ENCODE measurements at places on chromosomes 4 and X.
A peak's percentile ranks its signal among the peaks of the same experiment; 100 is the strongest.

GRCh38 chr4:120874792-120875774, 47.4 kb downstream of the PRDM5 start:
- DNase-seq: no peak

- DNase-seq: no peak
These were observed 17.5 kb downstream of the RBBP7 start for GRCh38 chrX:16852617-16853179.

GRCh38 chrX:153765138-153766079, 1.4 kb downstream of the PLXNB3 start:
- DNase-seq: peak; percentile 40

DNA sequence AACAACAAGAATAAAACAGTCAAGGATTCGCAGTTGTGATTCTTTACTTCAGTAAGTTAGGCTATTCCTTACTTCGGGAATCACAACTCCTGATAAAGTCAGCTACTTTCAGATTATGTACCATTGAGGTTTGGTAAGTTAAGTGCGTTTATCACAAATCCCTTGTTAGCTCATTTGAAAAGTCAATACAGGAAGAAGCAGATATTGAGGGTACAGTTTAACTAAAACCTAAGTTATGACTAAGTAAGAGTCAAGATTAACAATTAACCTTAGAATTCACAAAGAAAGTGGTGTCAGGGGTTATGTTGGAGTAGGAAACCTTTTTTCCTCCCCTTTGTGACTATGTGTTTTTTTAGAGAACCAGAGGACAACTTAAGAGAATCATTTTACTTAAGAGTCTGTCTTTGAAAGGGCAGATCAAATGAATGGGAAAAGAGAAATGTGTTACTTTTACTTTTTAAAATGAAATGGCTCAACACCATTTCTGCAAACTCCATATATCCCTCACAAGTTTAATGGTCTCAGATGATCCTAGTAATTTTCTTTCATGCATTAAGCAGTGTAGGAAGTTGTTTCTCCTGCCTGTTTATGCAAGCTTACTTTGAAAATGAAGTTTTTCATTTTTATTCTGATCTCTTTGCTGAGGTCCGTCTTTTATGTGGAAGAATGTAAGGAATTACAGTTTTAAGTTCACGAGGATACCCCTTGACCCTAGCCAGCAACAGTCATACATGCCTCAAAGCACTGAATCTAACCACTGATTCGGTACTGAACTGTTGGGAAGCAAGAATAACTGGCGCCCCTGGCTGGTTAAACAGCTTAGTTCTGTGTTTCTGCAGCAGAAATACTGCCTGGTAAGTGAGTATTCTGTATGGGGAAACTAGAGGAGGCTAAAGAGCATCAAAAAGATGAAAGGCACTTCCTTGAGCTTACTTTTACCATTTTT, 211.7 kb downstream of the SLC4A4 start:
- peak; percentile 22 for DNase-seq

DNA sequence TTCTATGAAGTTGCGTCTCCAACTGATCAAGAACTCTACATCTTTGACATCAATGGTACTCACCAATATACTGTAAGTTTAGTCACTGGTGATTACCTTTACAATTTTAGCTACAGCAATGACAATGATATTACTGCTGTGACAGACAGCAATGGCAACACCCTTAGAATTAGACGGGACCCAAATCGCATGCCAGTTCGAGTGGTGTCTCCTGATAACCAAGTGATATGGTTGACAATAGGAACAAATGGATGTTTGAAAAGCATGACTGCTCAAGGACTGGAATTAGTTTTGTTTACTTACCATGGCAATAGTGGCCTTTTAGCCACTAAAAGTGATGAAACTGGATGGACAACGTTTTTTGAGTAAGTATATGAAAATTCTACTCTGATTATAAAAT, 162.3 kb downstream of the DCTD start:
- no peak for DNase-seq

DNA sequence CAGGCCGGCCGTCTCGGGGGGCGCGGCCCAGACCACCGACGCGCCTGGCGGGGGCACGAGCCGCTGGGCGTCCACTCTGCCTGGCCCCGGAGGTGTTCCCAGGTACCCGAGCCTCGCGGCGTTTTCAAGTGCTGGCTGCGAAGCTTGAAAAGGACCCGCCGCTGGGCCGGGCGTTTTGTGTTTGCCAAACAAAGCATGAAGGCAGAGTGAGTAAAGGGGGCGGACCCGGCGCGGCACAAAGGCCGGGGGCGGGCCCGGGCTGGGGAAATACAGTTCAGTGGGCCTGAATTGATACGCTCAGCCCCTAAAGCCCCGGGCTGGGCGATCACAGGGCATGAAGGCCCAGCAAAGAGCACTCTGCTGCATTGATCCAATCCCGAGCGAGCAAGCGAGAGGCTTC, 65.4 kb downstream of the SOX3 start:
- no peak for DNase-seq

DNA sequence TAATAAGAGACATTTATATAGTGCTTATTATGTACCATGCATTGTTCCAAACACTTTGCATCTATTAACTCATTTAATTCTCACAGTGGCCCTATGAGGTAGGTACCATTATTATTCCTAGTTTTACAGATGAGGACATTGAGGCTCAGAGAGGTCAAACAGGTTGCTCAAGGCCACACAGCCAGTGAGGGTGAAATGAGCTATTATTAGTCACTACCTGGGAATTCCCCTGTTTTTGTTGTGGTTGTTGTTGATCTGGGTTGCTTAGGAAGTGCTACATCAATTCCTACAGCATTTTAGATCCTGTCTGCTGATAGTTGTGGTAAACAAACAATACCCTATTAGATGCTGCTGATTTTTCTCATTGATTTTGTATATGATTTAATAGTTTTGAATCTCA, 41.2 kb downstream of the APLN start:
- DNase-seq: no peak

DNA sequence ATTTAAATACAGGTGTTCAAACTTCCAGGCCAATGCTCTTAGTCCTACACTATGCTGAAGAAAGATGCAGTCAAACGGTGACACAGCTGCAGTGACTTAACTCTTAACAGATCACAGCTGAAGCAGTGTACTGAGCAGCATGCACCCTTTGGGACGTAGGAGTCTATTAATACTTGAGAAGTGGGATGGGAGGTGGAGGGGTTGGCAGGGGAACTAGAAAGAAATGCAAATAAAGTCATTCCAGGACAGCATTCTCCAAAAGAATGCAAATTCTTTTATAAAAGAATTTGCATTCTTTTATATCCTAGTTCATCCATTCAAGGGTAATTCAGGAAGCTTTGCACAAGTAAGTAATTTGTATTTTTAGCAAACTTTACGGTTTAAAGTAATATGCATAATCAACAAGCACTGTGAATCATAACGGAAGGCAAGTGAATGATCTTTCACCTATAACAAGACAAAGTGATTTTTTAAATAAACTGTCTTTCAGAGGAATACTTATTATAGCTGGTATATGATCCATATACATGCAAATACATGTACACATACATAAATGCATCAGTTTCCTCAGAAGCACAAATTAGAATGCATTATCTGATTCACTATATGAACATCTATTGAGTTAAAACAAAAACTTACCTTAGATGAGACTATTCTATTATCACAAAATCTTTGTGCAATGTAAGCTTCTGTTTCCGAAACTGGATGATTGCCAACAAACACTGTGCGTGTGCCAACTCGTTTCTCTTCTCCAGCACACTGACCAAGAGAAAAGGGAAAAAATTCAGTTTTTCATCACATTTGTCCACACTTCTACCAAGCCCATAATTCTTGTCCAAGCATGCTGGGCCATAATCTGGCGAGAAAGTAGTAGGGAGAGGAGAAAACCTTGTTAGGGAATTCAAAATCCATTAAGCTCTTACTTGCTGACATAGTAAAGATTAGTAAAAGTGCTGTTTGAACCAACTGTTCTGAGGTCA, 106.5 kb downstream of the ATP11C start:
- DNase-seq: peak; percentile 36

- peak; percentile 65 for DNase-seq
These were observed 34.6 kb downstream of the NBDY start for GRCh38 chrX:56763556-56764152.

Data from AG08396 (cell line).